Activated CD4-positive, alpha-beta T cell treated with anti-CD3 and anti-CD28 coated beads, Interleukin-2, Interleukin-4, amounts not matched to agents 100 ng/mL and 50 ng/mL, durations not matched to agents 16 hours and 8 hours (primary cell): ENCODE measurements at places on chromosomes 7 and 10.

DNA sequence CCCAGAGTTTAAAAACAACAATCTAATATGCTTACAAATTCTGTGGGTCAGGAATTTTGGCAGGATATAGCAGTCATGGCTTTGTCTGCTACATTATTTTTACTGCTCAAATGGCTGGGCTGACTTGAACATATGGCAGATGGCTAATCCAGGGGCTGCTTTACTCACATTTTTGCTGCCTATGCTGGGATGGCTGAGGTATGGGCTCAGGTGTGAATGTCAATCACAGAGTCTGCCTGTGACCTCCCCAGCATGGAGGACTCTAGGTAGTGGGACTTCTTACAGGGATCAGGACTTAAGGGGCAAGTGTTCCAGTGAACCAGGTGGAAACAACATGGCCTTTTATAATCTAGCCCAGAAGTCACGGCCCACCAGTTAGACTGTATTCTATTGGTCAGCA, 4.4 kb upstream of the FKBP9 start:
- DNase-seq: no peak

DNA sequence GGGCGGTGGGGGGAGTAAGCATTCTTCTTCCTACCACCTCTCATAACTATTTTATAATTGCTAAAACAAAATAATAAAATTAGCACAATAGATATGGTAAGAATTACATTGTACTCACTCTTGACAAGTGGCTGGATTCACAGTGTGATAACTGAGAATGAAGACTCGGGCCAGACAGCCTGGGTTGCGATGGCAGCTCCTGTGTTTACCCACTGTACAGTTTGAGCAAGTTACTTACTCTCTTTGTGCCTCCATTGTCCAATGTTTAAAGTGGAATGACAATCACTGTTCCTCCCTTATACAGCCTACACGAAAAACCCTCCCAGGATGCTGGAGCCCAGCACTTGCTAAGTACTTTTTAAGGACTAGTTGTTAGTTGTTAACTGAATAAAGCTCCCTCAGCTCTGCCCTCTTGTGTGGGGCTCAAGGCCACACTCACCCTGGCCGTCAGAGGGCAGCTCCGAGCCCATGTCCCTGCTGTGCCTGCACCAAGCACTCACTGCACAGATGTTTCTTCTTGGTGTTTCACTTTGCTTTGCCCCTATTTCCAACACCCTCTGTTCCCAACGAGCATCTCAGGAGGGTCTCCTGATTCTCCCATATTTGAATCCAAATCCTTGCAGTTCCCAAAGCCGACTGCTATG, 56.4 kb upstream of the NPS start:
- DNase-seq: no peak

- no peak for DNase-seq
Measured at GRCh38 chr10:118383063-118383689, 41.1 kb upstream of the FAM204A start.

DNA sequence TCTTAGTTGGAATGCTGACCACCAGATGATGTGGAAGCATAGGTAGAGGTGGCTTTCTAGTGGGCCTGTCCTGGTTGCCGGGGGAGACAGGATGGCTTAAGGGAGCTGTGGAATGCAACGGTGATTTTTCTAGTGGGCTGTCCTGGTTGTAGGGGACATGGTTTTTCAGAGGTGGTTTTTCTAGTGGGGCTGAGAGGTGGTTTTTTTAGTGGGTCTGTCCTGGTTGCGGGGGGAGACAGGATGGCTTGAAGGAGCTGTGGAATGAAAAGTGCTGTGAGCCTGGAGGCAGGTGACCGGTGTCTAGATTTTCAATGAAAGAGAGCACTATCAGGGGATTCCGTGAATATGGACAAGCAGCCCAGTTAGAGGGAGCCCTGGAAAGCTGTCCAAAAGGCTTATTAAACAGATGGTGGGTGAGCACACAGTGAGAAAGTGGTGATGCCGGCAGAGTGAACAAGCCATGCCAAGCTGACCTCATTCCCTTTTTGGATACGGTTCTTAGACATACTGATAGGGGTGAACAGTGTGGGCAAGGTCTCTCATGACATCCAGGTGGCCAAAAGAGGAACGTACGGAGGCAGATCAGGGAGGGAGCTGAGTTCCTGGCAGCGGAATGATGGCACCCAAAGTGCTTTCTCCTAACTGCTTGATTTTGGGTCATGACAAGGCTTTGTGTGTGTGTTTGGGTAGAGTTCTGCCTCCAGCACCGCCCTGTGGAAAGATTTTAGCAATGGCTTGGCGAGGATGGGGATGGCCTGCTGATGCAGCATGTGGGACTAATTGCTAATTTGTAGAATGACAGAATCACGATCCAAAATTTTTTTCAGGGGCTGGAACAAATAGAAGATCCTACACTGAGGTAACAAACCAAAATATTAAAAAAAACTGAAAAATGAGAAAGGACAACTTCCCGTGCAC, 126.6 kb downstream of the TMEM178B start:
- no peak for DNase-seq

DNA sequence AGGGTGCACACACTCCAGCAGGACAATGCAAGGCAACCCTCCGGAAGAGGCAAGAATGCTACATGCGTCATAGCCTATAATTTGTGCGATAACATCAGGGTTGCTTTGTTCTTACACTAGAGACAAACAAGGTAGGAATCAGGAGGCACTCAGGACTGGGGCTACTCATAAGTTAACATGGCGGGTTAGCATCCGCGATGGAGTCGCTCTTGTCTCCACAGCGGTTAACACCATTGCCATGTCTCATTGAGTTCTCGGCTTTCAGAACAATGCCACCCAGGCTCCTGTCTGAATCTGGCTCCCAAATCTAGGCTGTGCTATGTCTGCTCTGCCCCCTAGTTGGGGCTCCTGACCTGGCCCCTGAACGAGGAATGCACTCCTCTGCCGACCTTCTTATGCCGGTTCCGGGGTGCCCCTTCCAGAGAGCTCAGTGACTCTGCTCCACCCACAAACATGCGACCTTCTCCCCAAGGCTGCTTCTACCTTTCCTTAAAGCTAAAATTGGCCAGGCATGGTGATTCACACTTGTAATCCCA, 24.9 kb upstream of the SLF2 start:
- no peak for DNase-seq

DNA sequence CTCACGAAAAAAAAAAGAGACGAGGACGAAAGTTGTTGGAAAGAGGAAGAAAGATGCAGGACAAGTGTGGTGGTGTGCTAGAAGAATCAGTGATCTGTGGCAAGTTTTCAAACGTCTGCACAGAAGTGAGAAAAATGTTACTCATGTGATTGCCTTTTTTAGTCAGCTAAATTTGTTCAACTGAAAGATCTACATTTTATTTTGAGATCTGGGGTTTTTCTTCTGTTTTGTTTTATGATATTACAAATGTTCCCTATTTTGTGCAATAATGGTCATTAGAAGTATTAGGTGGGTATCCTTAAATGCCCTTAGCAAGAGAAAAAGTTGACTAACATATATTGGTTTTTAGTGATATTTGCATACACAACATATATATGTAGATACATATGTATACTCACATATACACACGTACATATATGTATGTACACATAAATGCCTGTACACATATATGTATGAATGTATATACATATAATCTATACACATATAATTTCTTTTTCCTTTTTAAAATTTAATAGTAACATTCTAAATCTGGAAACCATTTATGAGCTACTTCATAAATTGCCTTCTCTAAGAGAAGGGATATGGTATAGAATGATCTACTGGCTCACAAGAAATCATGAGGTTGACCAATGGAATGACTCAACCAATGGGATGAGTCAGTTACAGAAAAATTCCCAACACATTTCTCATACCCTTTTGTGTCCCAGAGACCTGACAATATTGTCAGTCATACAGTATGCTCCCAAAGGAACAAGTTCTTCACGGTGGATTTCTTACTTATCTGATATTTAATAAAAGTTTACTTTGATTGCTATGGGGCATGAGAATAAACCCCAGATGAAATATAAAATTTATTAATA, 38.4 kb downstream of the SLC39A12 start:
- no peak for DNase-seq
